Thoracic aorta (tissue), 2 donors: ENCODE measurements at places on chromosomes 4 and X.

DNA sequence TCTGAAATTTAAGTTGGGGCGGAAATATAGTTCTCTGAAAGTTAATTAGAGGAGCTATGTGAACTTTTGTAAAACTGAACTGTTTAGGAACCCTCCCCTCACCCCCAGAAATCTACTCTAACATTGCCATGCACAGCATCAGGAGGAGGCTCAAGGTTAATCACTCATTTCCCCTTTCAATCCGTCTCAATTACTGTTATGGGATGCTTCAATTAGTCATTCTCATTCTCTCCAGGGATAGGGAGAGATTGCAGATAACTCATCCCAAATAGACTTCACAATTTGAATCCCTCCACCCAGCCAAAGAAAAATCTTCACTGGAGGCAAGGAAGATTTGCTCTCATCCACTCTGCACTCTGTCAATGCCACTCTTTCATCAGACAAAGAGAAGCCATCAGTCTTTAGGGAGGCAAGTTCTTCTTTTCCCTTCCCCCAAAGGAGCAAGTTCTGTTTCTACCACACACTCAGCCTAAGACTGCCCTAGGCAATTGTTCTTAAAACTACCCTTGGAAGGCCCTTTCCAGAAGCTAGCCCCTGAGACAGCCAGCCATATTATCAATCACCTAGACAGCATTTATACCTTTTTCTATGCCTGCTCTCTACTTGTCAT is 140.4 kb downstream of the SLC10A7 start:
- H3K36me3 ChIP-seq: no peaks in the 10 kb centered on the region
- DNase-seq: no peak
- H3K27me3 ChIP-seq: no peaks in the 10 kb centered on the region
- no peaks in the 10 kb centered on the region for H3K4me1 ChIP-seq
- H3K27ac ChIP-seq: no peak overlapping the region
- H3K4me3 ChIP-seq: no peak overlapping the region

DNA sequence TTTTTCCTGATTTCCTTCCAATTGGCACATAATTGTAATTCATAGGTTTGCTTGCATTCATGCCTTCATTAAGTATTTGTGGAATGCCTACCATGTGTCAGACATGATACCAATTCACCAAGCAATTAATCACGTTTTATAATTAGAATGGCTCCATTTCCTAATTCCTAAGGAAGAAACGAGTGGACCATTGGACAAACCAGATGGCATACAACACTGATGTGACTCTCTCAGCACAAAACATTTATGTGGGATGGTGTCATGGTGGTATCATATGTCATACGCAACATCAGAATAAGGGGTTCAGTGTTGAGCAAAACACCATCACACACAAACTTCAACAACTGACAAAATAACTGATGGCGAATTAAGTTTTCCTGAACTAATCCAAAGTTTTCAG is 502.8 kb downstream of the DMD start:
- no peaks in the 10 kb centered on the region for H3K36me3 ChIP-seq
- H3K27me3 ChIP-seq: no peaks in the 10 kb centered on the region
- DNase-seq: no peak
- H3K4me1 ChIP-seq: no peaks in the 10 kb centered on the region

DNA sequence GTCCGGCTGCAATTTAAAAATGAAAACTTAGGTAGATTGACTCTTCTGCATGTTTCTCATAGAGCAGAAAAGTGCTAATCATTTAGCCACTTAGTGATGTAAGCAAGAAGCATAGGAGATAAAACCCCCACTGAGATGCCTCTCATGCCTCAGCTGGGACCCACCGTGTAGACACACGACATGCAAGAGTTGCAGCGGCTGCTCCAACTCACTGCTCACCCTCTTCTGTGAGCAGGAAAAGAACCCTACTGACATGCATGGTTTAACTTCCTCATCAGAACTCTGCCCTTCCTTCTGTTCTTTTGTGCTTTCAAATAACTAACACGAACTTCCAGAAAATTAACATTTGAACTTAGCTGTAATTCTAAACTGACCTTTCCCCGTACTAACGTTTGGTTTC is 41.0 kb downstream of the MAP7D3 start:
- H3K27me3 ChIP-seq: no peaks in the 10 kb centered on the region
- peaks cover 8% of the 10 kb centered on the region for H3K4me1 ChIP-seq
- DNase-seq: no peak
- H3K27ac ChIP-seq: peak overlapping the region; percentile 71

DNA sequence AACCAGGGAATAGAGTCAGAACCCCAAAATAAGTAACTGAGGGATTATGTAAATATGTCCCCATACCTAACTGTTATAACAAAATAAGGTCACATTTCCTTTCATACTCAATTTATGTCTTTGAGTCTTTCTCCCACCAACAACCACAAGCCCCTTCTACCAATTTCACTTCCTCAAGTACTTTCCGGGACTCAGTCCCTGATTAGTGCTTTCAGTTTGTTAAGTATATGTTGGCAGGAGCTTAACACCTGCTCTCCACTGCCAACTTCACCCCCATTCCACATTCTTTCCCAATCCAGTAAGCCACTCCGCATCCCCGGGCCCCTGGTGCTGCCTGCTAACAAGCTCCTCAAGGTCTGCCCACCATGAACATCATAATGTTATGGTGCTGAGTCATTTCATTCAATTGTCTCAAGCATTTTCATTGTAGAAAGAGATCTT is 71.3 kb upstream of the SPRY1 start:
- no peak overlapping the region for H3K27ac ChIP-seq
- no peaks in the 10 kb centered on the region for H3K36me3 ChIP-seq
- no peaks in the 10 kb centered on the region for H3K4me1 ChIP-seq

DNA sequence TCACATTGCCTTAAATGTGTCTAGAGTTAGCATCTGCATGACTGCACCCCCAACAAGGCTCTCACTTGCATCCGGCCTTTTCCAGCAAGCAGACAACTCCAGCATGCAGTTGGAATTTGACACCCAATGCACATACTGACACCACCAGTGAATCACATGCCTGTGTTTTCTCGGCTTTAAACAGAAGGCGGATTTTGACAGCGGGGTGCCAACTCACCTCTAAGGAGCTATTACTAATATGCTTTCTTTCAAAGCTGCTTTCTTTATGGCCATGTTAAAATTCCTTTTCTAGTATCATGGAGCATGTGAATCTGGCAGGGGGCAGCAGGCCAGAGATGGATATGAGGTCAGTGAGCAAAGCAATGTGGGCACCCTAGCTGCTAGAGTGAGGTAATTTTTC is 78.0 kb upstream of the CLNK start:
- DNase-seq: no peak
- H3K27me3 ChIP-seq: no peaks in the 10 kb centered on the region
- H3K4me1 ChIP-seq: no peaks in the 10 kb centered on the region
- no peaks in the 10 kb centered on the region for H3K36me3 ChIP-seq
- no peak overlapping the region for H3K4me3 ChIP-seq

GRCh38 chrX:152813206-152813605 is 17.4 kb downstream of the CETN2 start:
- DNase-seq: no peak
- no peaks in the 10 kb centered on the region for H3K36me3 ChIP-seq
- H3K27me3 ChIP-seq: no peaks in the 10 kb centered on the region
- H3K4me3 ChIP-seq: no peak overlapping the region
- H3K27ac ChIP-seq: no peak overlapping the region
- no peaks in the 10 kb centered on the region for H3K4me1 ChIP-seq

DNA sequence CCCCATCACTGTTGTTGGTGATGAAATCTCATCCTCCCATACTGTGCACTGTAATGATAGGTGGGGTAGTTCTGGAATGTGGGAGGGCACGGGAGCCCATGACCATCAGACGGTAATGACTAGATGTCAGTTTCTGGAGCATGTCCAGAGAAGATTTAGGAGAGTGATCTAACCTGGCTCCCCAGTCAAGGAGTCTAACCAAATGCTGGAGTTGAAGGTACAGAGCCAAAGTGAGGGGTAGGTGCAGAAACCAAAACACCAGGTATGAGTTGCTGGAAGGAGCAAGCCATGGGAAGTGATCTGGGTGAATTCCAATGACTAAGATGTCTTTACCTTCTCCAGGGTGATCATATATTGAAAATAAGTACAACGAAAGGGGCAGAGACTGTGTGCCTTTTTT is 296.9 kb downstream of the INPP4B start:
- no peaks in the 10 kb centered on the region for H3K27me3 ChIP-seq
- H3K4me1 ChIP-seq: peaks cover 7% of the 10 kb centered on the region
- H3K27ac ChIP-seq: no peak overlapping the region
- no peak for DNase-seq

DNA sequence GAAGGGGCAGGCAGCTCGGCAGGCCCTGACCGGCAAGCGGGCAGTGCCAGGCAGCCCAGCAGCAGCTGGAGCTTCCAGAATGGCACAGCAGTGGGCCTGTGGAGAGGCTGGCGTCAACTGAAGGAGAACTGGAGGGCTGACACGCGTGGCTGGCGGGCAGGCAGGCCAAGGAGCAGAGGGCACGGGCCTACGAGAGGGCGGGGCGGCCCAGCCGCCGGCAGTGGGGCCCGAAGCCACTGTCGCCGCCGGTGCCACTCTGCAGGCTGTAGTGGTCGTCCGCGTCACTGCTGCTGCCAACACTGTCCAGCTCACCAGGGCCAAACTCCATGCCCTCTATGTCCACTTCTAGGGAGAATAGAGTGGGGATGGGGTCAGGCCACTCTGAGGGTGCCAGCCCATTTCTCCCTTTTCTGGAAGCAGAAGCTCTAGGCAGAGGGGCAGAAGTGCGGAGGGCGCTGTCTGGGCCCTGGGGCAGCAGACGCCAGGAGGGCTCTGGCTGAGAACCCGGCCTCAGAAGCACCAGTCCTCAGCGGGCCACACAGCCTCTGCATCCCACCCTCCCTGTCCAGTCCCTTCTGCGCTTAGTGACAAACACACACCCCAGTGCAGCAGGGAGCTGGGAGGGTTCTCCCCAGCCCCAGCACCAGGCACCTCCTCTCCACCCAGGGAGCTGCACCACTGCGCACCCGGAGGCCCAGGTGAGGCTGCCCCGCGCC is 8.6 kb upstream of the HAUS3 start:
- H3K4me1 ChIP-seq: no peaks in the 10 kb centered on the region
- H3K27me3 ChIP-seq: no peaks in the 10 kb centered on the region
- H3K27ac ChIP-seq: no peak overlapping the region
- DNase-seq: no peak
- H3K36me3 ChIP-seq: peaks cover 55% of the 10 kb centered on the region

DNA sequence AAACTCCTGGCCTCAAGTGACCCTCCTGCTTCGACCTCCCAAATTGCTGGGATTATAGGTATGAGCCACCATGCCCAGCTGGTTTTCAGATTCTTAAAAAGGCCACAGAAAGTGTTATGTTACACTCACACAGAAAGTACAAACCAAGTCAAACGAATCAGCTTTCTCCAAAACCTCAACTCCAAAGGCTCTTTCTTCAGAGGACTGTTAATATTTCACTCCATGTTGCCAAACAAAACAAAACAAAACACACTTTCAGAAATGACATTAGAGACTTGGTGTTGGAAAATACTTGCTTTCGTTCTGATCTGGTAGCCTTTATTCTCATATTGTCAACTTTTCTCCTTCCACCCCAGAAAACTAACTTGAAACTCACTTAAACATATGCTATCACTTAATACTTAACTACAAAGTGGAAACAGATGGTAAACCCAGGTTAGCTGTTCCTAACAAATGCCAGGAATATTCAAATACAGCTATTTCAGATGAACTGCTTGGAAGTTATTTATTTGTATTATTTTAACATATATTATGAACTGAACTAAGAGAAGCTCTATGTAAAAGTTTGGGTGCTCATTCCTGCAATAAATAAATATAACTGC is 34.7 kb downstream of the RLIM start:
- DNase-seq: no peak
- no peak overlapping the region for H3K4me3 ChIP-seq
- no peaks in the 10 kb centered on the region for H3K27me3 ChIP-seq
- peak overlapping the region; percentile 8 for H3K27ac ChIP-seq

DNA sequence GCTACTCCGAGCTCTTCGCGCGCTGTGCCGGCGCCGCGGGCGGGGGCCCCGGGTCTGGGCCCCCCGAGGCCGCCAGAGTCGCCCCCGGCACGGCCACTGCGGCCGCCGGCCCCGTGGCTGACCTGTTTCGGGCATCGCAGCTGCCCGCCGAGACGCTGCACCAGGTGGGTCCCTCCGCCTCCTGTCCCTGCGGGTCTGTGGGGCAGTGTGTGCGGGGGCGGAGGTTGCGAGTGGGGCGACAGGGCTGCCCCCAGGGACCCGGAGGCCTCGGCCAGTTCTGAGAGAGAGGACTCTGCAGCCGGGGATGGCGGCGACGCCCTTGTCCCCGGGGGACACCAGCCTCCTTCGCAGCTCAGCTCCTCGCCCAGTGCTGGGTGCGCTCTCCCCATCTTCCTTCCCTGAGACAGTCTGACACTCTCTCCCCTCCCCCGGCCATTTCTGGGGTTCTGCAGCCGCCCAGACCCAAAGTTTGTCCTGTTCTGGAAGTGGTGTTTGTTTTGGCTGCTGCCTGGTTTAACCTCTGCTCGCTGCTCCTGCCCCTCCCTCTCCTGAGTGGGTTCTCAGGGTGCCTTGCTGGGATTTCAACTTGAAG is 609 bp downstream of the REPS2 start:
- no peak overlapping the region for H3K27ac ChIP-seq
- H3K36me3 ChIP-seq: no peaks in the 10 kb centered on the region
- peak overlapping the region; percentile 76 for H3K4me3 ChIP-seq
- H3K4me1 ChIP-seq: peaks cover 8% of the 10 kb centered on the region
- no peak for DNase-seq

- no peak overlapping the region for H3K4me3 ChIP-seq
- H3K36me3 ChIP-seq: no peaks in the 10 kb centered on the region
- DNase-seq: no peak
- H3K27me3 ChIP-seq: no peaks in the 10 kb centered on the region
Measured at GRCh38 chr4:3346146-3346545, 53.3 kb downstream of the RGS12 start.

- no peaks in the 10 kb centered on the region for H3K4me1 ChIP-seq
- H3K36me3 ChIP-seq: no peaks in the 10 kb centered on the region
- no peak for DNase-seq
- no peak overlapping the region for H3K4me3 ChIP-seq
- no peak overlapping the region for H3K27ac ChIP-seq
Measured at GRCh38 chrX:71191248-71191647, 31.8 kb upstream of the GJB1 start.

- H3K27ac ChIP-seq: no peak overlapping the region
- H3K4me1 ChIP-seq: peaks cover 6% of the 10 kb centered on the region
- no peak for DNase-seq
Measured at GRCh38 chr4:105162123-105162796, 15.6 kb downstream of the TET2 start.

GRCh38 chr4:53937918-53938317 is 126.5 kb downstream of the CHIC2 start:
- H3K27me3 ChIP-seq: no peaks in the 10 kb centered on the region
- no peak overlapping the region for H3K4me3 ChIP-seq
- no peak for DNase-seq

DNA sequence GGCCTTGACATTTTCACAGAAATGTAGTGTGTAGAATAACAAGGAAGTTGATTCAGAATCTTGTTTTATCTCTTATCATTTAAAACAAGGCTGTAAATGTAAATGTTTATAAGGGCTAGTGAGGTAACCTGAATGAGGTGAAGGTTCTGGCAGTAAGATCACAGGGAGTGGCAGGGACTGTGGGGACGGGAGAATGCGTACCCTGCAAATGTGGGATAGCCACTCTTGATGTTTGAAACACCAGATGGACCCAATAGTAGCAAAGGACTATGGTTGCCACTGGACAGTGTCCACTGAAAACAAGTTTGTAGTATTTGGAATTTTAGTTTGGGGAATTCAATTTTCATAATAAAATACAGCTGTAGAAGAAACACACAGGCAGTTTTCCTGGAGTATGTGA is 155.3 kb downstream of the FHIP1A start:
- H3K27ac ChIP-seq: no peak overlapping the region
- H3K4me3 ChIP-seq: no peak overlapping the region
- no peak for DNase-seq
